CD4-positive, CD25-positive, alpha-beta regulatory T cell (primary cell): ENCODE measurements at places on chromosomes 11 and 22.

DNA sequence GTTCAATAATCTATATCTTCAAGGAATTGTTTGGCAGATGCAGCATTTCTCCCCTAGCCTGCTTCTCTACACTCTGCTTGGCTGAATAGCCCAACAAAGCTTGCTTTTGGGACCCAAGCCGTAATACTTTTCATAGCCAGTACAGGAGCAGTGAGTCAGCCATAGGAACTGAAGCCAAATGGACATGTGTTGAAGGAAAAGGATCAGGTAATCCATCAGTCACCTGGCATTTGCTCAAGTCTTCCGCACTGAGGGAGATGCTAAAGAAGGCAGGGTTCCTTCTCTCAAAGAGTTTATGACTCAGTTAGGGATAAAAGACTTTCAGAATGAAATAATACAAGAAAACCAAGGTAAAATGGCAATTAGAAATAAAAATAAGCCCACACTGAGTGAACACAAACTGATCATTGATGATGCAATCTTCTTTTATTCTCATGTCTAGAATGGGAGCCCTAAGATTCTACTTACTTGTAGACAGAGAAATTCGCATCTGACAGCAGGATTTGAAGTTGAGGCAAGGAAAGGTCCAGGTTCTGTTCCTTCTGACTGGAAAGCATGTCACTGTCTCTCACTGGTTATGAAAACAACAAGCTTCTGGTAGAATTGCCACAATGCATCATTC is 13.2 kb downstream of the C11orf87 start:
- no peak for DNase-seq

DNA sequence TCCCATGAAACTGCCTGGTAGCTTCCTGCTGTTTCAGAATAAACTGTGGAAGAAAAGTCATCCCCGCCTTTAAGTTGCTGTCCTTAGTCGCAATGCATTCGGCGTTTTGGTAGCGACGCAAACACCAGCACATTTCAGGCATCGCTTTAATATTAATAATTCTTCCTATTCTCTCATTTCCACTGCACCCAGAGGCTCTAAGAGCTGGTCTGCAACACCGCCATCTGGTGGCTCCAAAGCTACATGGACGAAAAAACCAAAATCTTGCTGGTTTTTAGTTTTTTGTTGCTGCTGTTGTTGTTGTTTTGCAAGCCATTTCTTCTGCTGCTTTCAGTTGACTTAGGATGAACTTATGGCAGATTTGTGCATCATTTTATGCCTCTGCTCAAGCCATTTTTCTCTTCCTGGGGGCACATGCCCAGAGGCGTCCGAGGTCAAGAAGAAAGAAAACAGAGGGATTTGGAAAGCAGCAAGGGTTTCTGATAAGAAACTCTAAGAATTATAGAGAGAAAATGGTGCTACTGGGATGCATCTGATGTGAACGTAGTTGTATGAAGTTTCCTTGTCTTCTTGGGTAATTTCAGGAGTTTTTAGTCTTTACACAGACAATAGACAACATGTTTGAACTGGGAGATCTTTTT is 345.4 kb upstream of the KIRREL3 start:
- DNase-seq: peak; percentile 14

GRCh38 chr11:64786308-64786707 is 8.0 kb upstream of the SF1 start:
- DNase-seq: no peak

- no peak for DNase-seq
Observed at GRCh38 chr11:121575250-121575962, 122.6 kb upstream of the SORL1-AS1 start.

- DNase-seq: no peak
Observed at GRCh38 chr22:42613872-42614301, 796 bp downstream of the POLDIP3 start.

DNA sequence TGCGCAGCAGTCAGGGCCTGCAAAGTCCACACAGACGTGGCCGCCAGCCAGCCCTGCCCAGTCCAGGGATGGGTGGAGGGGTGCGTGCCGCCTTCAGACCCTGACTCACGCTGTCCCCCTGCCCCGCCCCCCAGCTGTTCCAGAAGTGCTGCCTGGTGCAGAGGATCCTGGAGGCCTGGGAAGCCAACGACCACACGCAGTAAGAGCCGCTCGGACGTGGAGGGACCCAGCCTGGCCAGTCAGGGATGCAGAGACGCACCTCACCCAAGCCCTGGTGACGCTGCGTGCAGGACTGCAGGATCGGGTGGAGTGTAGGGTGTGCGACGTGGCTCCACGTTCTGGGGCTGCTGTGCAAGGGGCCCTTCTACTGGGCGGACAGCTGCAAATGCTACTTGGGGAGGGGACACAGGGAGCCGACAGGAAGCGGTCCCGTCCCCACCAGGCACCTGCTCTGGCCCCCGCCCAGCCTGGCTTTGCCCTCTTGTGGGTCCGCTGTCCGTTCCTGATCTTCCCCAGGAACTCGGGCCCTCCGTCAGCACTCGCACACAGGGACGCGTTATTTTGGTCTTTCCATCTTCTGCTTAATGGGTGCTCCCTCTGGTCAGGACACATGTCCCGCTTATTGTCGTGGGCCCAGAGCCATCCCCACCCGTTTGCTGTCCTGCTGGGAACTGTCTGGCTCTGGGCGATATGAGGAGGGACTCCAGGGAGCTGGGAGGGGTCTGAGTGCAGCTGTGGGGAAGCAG is 42.5 kb downstream of the SBF1 start:
- no peak for DNase-seq

DNA sequence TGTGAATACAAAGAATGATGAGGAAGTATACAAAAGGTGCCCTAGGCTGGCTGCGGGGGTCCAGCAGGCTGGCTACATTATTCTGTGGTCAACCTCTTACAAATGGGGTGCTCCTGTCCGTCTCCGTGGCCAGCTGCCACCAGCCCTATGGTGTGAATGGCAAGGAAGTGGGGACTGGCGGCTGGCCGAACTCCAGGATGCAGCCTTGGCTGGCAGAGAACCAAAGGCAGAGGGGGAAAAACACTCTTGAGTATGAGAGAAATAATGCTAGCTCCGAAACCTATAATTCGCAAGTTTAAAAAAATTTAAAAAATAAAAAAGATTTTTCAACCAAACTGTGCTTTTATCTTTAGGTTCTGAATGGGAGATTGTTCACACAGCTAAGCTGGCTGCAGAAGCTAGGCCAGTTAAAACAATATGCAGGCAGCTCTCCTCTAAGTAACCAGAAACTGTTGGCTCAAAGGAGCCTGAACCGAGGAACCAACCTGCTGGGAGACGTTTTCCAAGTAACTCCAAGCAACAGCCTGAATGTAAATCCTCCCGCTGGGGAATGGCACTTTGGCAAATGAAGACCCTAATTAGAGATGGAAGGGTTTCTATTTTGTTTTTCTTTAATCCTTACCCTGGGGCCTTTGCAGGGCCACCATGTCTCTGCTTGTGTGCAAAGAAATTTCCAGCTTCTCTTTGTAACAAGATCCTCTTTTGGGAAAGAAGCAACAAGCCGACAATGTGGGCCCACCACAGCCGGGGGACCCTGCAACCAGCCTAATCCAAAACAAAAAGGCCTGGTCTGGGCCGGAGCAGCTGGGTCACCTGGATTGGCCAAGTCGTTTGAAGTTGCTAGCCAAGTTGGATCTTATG is 50.2 kb downstream of the C22orf31 start:
- no peak for DNase-seq

GRCh38 chr11:117417856-117418255 is 90.2 kb downstream of the CEP164 start:
- no peak for DNase-seq

GRCh38 chr11:82995754-82996398 is 75.8 kb downstream of the RAB30 start:
- peak; percentile 13 for DNase-seq

- DNase-seq: no peak
Observed at GRCh38 chr11:78622666-78623065, 48.0 kb upstream of the NARS2 start.

GRCh38 chr11:70145071-70145470 is 58.0 kb upstream of the FADD start:
- DNase-seq: no peak

GRCh38 chr11:33690290-33691065 is 10.1 kb downstream of the C11orf91 start:
- DNase-seq: no peak

- DNase-seq: peak; percentile 42
Observed at GRCh38 chr22:32050678-32051515, 7.8 kb downstream of the SLC5A1 start.

DNA sequence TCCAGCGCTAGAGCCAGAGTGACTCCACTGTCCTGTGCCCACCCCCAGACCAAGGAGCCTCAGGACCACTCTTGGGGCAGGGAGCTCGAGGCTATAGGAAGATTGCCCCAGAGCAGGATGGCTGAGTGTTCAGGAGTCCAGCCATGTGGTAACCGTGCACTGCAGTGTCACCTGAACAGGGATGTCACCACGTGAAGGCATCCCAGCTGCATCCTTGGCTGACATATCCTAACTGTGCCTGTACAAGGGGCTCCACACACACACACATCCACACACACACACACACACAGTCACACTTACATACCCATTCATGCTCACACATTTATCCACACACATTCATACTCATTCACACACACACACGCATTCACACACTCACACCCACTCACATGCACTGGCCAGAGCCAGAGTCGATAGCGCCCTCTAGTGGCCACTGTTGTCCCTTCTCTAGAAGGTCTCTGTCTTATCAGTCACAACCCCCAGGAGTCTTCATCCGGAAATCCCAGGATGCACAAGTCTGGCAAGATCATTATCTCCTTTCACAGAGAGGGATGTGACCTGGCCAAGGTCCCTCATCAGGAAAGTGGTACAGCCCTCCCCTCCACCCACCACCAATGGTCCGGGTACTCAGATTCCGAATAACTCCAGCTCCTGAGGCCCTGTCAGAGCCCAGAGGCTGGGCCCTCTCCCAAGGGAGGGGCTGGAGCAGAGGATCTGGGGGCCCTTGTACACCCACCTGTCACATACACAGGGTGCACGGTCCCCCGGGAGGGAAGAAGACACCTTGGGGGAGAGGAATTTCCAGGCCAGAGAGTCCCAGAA is 55.1 kb downstream of the IGLL5 start:
- peak; percentile 50 for DNase-seq

DNA sequence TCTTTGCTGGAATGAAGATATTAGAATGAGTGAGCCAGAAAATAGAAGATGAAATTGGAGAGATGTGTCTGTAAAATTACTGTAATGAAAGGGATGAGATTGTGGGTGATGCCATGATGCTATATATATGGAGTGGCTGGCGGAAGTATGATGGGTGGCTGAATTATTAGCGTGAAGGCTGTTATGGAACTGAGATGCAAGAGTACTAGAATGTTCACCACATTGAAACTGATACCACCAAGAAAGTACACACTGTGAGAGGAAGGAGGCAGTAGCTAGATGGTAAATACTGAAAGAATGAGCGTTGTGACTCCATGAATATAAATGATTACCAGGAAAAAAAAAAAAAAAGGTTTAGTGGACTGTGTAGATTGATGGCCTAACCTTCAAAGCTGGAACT is 411.9 kb downstream of the CNTN5 start:
- no peak for DNase-seq

DNA sequence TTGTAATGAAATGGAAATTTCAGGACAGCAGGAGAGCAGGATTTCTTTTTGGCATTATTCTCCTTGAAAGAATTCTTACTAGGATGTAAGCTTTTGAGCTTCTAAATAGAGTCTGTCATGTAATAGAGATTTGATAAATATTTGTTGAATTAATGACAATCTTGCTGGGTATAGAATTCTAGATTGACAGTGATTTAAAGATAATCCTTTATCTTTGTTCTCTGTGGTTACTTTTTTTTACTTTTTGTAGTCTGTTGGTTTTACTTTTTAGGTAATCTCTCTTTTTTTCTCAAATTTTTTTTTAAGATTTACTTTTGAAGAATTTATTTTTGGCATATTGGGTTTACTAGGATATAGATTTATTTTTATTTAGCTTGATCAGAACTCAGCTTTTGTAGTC is 54.8 kb downstream of the TMEM135 start:
- DNase-seq: no peak

GRCh38 chr11:4830346-4830745 is 9.2 kb downstream of the OR51F2 start:
- no peak for DNase-seq

DNA sequence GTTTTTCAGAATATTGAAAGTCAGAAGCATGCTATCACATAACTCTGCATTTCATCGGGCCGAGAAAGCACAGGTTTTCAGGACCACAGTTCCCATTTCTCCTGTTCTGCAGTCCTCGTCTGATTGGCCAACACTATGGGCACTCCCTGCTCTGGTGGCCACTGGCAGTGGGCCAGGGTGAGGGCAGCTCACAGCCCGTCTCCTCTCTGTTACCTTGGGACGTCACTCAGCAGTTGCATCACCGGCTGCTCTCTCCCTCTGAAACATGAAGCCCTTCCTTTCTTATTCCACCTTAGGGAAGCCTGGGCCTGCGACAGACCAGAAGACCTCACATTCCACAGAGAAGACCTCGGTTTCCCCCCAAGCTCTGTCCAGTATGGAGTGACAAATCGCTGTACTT is 11.4 kb upstream of the MICAL3 start:
- DNase-seq: no peak

DNA sequence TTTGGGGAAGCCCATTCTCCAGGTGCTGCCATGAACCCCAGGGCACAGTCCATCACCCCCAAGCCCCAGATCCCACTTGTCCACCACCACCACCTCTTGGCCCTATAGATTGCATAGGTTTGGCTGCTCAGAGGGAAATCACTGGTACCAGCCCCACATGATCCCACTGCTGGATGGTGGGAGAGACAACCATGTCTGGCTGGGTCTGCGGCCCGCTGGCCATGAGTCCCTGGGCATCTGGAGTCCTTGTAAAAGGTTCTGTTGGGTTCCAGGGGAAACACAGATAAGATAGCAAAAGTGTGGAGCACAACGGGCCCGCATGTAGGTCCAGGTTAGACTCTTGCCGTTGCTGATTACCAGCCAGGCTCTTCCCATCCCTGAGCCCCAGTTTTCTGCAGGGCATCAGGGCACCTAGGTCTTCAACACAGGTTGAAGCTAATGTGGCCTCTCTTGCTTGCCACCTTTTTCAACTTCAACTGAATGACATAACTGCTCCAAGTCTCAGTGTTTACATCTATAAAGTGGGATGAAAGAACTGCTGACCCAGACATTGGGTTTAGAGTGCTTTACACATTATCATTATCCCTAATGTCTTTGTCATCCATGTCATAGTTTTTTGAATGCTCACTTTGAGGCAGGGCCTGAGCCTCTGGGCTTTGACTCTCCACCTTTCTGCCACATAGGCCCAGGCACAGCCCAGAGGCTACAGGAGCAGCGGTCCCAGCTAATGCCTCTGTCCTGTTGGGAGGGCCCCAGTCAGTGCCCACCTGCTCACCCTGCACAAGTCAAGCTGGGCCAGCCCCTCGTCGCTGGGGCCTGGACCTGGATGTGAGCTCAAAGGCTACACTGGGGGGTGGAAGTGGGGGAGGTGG is 1.0 kb upstream of the TANGO2 start:
- no peak for DNase-seq

DNA sequence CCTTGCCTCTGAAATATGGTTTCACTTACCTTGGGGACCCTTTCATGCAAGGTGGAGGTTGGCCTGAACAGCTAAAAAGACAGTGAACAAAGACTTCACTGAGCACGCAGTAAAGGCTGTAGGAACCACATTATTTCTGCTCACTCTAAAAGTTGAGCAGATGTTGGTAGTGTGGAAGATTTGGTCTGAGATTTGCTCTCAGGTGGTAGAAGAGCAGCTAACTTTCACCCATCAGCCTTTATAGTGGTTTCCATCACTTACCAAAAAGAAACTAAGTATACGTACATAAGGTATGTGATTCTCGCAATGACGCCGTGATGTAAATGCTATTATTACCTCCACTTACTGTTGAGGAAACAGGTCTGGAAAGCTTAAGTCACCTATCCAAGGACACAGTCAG is 47.3 kb downstream of the PRR5L start:
- no peak for DNase-seq

GRCh38 chr11:131579932-131580387 is 209.5 kb downstream of the NTM start:
- DNase-seq: no peak

GRCh38 chr11:20126724-20127123 is 33.6 kb downstream of the DBX1 start:
- DNase-seq: no peak
